CD4-positive, alpha-beta T cell treated with Interleukin-15 for 1 hour (primary cell): ENCODE measurements at places on chromosomes 12 and 14.

DNA sequence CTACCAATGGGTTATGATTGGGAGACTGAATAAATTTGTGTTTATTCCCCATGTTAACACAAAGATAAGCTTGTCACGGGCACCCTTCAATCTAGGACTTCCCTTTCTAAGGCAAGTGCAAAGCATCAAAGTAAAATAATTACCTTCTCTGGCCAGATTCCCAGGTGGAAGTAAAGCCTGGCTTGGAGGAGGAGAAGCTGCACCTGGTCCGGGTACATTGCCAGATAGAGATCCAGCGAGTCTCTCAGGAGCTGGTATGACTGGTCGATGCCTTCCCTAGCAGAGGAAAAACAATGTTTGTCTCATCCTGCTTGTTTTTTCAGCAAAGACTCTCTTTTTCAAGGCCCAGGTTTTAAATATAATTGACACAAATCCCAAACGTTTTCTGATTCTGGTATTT lies 24.9 kb downstream of the FBXO21 start:
- no peak for DNase-seq

DNA sequence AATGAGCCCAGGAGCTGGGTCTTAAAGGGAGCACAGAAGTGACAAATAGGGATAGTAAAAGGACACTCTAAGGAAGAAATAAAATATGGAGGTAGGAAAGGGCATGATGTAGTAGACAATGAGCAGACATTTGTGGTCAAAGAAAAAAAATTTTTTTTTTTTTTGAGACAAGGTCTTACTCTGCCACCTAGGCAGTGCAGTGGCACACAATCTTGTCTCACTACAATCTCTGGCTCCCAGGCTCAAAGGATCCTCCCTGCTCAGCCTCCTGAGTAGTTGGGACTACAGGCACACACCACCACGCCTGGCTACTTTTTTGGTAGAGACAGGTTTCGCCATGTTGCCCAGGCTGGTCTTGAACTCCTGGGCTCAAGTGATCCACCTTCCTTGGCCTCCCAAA lies 8.5 kb downstream of the FKBP3 start:
- DNase-seq: no peak

- DNase-seq: no peak
These were observed 282.4 kb downstream of the FOXN3 start for GRCh38 chr14:89134640-89135039.

GRCh38 chr12:69092137-69092536 lies 147.2 kb upstream of the CPSF6 start:
- no peak for DNase-seq

- no peak for DNase-seq
These were observed 38.0 kb upstream of the A2ML1 start for GRCh38 chr12:8784290-8784888.

GRCh38 chr14:23829736-23830471 lies 123.7 kb upstream of the DHRS4 start:
- DNase-seq: no peak

DNA sequence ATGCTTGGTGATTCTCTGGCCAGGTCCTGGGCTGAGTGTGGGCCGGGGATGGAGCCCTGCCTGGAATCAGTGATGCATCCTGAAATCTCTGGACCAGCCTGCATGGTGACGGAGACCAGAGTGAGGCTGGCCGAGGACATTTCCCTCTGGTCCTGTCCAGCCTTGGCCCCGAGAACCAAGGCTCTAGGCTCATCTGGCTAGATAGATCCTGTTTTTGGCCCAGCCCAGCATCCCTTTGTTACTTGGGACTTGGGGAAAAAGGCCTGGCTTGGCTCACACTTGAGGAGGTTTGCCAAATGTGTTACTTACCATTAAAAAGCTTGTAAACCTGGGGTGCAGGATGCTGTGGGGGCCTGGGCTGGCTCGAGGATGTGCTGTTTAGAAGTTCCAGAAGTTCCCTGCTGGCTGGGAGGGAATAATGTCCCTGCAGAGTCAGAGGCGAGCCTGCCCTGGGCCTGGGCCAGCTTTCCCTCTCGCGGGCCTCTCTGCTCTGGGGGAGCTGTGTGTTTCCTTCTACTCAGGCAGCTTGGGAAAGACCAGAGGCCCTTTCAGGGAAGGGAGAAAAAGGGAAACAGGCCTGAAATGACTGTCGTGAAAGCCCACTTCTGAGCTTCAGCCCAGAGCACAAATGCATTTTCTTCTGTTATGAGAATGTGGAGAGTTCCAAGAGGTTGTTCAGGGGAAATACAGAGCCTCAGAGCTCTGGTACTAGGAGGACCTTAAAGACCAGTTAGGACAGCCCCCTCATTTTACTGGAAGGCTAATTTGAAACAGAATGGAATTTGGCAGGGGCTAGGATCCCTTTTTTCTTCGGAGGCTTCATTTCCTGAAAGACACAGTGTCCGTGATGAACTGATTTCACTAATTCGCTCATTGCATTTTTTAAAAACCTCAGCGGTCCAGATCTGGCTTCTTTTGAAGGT lies 47.2 kb upstream of the CTDSP2 start:
- no peak for DNase-seq

DNA sequence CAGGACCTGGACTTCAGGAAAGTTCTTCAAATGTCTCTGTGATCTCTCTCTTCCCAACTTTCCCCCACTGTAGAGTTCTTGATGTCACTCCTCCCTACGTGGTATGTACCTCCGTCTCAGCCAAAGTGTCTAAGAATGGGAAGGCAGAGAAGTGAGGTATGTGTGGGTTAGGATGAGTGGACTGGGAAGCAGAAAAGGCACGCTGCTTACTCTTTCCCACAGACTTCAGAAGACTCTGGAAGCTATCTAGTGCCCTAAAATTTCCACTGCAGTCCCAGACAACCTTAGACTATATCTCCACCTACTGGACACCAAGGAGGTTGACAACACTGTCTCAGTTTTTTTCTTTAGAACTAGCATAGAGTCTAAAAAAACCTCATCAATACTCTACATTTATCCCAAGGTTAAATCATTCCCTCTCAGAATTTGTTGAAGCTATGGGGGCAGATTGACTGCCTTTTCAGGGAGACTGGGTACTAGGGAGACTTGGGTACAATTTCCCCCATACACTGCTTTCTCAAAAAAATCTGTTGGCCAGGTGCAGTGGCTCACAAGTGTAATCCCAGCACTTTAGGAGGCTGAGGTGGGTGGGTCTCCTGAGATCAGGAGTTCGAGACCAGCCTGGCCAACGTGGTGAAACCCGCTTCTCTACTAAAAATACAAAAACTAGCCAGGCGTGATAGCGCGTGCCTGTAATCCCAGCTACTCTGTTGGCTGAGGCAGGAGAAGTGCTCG lies 20.6 kb upstream of the ITGA5 start:
- no peak for DNase-seq
